GM23338 (cell line): ENCODE measurements at places on chromosomes 6 and 20. TPM values are rescaled to one million over a fixed set of nuclear protein-coding genes. Genes with fewer than 3 reads are reported as not detected.

- DNase-seq: no peak
Observed at GRCh38 chr20:60869625-60870024, 382.4 kb upstream of the CDH4 start.

Gene KCNG1
- 26.3 and 31.0 TPM in 2 replicates for total RNA-seq

Gene SLC13A3
- 8.6 and 9.3 TPM in 2 replicates for total RNA-seq

DNA sequence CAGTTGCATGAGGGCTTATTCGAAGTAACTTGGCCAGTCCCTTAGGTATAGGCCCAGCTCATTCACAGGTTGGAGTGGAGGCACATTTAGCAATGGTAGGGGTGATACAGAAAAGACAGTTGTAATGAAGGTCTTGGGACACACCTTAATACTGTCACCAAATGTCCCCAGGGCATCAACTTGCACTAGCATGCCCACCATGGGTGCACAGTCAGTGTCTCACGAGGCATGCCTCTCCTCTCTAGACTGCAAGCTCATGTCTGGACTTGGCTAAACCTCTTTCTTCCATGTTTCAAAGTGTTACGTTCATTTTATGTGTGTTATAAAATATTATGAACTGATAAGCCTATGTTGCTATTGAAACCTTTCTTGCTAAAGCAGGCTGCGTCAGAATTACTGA, 124.0 kb upstream of the ECI2 start:
- no peak for DNase-seq

- DNase-seq: no peak
Observed at GRCh38 chr6:17258749-17259148, 22.4 kb upstream of the RBM24 start.

Gene RHAG
- not detected in 2 replicates for total RNA-seq

- no peak for DNase-seq
Observed at GRCh38 chr6:137265561-137266308, 46.5 kb upstream of the IFNGR1 start.

- DNase-seq: peak; percentile 75
Observed at GRCh38 chr6:74574794-74575193, 631.1 kb downstream of the COL12A1 start.

Gene CDKAL1
- total RNA-seq: 22.5 and 35.0 TPM in 2 replicates

DNA sequence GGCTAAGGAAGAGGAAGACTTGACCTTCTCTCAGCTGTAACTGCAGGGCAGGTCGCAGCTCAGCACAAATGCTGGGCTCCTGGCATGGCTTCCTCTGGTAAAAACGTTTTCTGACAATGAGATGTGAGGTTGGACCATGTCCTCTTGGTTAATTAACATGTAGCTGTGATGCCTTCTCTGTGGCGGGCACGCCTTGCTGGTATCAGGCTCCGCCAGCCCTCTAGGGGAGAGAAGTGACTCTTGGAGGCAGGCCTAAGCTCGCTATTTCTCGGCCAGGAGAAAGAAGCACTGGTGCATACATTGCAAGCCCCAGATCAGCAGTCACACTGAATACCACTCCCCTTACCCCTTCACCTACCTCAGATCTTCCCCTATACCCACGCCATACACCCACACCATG, 65.0 kb downstream of the QRSL1 start:
- no peak for DNase-seq

GRCh38 chr6:63690221-63690620, 54.6 kb downstream of the PHF3 start:
- no peak for DNase-seq

Gene HLA-DQA1
- total RNA-seq: not detected in 2 replicates

DNA sequence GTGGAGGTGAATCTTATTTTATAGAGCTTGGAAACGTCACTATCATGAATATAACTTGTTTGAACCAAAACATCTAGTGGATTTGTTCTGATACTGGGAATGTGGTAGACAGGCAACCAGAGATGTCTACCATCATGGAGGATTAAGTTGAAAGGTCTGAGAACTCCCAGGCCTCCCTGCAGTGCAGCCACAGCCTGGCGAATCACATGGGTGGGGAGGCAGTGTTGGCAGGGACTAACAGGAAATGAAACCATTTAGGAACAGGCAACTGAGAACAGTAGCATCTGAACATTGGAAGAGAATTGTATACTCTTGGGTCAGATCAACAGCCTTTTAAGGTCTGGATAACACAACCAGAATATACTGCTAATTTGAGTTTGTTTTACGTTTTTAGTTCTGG, 22.3 kb upstream of the CEP162 start:
- DNase-seq: no peak

GRCh38 chr20:45552456-45552855, 5.3 kb upstream of the EPPIN start:
- DNase-seq: no peak

DNA sequence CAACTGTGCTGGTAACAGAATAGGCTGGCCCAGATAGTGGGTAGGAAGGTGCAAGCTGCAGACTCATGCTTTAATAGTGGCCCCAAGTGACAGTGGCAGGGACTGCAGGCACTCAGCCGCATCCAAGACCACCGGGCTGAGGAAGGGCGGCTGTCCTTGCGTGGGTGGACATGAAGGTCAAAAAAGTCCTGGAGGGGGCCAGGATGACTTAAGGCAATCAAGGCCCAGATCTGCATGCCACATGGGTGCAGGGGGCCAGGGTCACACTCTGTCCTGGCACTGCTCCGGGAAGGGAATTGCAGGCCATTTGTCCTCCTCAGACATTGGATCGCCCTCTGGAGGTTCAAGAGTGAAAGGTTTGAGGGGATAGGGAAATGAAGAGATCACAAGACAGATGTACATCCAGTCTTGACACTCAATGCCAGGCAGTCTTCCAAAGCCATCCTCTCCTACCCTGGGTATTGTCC, 10.4 kb upstream of the VNN2 start:
- peak; percentile 88 for DNase-seq

Gene TLDC2
- 0.38 and 0.85 TPM in 2 replicates for total RNA-seq

Gene IL17F
- not detected in 2 replicates for total RNA-seq

GRCh38 chr6:137241481-137242038, 22.4 kb upstream of the IFNGR1 start:
- no peak for DNase-seq

DNA sequence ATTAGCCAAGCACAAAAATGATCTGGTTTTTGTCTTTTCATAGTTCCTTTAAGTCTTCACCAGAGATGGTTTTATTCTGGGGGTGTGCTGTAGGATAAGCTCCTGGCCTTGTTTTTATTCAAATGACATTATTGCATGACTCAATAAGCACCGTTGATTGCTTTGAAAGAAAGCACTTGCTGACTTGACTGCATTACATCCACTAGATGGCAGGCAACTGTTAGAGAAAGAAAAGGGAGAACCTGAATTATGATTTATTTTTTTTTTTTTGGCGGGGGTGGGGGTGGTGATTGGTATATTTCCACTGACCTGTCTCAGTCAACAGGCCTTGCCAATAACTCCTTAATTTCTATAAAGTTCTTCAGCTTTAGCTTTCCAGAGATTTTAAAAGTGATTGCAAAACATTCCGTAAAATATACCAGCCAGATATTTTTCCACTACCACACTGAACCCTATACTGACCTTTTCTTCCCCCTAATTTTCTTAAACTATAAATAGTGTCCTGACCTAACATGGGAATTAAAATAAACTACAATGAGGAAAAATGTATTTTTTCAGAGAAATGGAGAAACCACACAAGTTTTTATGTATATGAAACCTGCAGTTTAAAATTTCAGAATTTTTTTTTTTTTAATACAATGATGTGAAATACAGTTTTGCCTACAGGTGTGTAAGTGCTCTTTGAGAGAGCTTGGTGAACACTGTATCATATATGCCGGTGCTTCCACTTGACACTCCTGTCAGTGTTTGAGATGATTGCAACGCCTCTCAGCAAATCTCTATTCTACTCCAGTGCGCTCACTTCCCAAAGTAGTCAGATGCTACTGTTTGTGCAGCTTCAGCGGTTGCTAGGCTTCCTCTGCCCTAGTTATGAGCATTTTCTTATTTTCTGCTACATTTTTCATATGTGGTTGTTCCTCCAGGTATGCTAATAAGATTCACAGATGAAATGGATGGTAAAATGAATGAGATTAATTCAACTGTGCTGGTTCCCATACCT, 274.3 kb downstream of the CD109 start:
- peak; percentile 80 for DNase-seq

DNA sequence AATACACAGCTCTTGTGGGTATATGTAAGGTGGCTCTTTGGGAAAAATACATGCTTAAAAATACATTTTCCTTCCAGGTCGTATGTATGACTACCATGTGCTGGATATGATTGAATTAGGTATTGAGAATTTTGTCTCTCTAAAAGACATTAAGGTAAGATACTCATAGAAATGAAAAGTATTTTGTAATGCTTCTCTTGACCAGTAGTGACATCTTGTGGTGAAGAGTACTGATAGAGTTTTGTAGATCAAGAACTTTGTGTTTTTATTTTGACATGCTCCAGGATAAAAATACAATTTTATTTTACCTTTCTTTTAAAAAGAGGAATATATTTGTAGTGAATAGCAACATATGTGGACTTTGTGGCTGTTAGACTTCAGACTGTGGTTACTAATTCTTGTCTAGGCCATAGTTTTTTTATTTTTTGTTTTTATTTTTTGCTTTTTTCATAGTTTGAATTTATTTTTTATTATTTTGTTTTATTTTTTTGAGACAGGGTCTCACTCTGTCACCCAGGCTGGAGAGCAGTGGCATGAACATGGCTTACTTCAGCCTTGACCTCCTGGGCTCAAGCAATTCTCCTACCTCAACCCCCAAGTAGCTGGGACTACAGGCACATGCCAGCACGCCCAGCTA, 17.9 kb downstream of the RPF2 start:
- DNase-seq: peak; percentile 16

- no peak for DNase-seq
Observed at GRCh38 chr6:20205722-20206161, 6.5 kb downstream of the MBOAT1 start.

- no peak for DNase-seq
Observed at GRCh38 chr6:12666886-12667285, 49.7 kb upstream of the PHACTR1 start.

GRCh38 chr6:16648003-16648402, 113.3 kb downstream of the ATXN1 start:
- DNase-seq: no peak

GRCh38 chr6:90219209-90219985, 77.2 kb downstream of the BACH2 start:
- peak; percentile 15 for DNase-seq

GRCh38 chr6:92339936-92340640, 1079.3 kb downstream of the EPHA7 start:
- no peak for DNase-seq

DNA sequence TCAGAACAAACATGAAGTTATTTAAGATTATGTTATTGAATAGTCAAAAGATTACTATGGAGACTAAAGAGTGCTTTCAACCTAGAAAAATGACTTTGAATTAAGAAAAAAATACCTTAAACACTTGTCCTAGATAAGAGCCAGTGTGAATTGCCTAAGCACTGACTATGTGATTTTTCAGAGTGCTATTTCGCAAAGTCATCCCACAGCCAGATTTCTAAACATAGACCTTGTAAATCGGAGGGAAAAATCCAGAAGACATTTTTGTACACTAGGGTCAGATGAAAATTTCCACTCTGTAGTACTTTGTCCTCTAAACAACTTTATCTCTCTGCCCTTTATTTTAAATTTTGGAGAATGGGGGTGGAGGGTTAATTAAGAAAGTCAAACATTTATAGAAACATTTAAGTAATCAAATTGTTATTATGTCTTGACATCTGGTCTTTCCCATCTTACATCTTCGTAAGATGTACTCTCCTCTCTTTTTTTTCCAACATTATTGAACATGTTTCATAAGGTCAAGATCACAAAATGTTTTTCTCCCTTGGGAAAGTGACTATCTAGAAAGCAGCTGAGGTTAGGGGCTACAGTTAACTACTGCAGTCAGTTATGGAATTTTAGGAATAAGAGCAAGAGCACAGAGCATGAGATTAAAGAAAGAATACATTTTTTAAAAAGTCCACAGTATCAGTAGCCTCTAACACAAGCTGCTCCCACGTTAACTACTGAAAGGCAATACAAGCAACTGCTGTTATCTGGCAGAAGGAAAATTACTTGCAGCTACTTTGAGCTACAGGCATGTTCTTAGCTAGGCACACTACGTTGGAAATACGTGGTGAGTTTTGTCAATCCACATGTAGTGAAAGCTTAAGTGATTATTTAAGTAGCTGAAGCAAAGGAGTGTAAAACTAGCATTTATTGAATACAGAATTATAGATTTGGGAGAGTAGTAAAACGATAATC, 648.5 kb downstream of the HTR1B start:
- no peak for DNase-seq

DNA sequence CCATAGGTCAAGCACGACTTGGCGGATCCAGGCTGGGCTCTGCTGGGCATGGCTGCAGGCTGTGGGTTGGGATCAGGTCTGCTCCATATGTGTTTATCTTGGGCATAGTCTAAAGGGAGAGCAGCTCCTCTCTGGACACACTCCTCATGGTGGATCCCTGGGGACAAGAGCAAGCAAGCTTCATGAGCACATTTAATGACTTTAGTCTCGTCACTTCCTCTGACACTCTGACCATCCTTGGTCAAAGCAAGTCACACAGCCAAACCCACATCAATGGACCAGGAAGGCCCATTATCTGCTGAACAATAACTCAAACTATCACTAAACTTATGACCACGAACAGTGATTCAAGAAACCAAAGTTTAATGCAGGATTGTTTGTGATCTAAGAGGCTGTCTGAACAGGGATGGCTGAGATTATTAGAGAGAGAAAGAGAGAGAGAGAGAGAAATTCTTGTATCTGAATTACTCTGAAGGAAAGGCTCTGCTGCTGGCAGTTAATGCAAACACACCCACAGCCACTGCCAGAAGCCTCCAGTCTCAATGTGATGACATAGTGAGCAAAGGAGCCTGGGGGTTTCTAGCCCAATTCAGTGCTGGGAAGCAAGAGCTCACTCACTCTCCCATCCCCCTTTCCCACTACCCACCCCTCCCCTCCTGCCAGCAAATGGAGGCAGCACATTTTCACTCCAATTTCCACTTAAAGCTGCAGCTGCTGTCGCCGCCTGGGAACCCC, 490.2 kb upstream of the SULF2 start:
- peak; percentile 44 for DNase-seq

GRCh38 chr20:32521780-32522525, 63.2 kb downstream of the NOL4L start:
- peak; percentile 98 for DNase-seq

DNA sequence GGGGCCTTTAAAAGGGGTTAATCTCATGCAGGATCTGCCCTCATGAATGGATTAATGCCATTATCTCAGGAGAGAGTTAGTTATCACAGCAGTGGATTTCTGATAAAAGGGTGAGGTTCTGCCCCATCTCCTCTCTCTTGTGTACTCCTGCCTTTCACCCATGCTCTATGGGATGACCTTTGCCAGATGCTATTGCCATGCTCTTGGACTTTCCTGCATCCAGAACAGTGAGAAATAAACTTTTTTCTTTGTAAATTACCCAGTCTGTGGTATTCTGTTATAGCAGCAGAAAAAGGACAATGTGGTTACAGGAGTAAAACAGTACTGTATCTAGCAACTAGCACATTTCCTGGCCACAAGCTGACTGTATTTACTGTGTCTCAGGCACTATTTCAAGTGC, 58.0 kb upstream of the CCN2 start:
- DNase-seq: no peak

Gene EPPIN
- 0.04 TPM in 1 of 2 replicates, not detected in the other for total RNA-seq

DNA sequence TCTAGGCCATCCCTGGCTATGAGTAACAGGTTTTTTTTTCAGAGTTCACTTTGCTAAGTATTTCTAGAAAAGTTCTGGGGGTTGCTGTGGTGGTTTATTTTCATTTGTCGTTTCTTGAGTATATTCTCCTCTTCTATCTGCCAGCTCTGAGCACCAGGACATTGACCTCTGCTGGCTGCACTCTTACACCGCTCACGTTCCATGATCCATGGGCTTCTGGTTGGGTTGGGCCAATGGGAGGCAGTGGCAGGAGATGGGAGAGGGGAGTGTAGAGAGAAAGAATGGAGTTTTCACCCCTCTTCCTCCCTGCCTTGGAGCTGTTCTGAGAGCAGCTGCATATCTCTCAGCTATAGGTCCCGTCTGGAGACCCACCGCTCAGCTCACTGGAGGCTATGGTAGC, 161.0 kb upstream of the ATXN1 start:
- DNase-seq: peak; percentile 16
